Epithelial cell of proximal tubule (primary cell): ENCODE measurements at places on chromosomes 3 and 15.

GRCh38 chr3:153061938-153062528, 100.0 kb upstream of the RAP2B start:
- DNase-seq = no peak

DNA sequence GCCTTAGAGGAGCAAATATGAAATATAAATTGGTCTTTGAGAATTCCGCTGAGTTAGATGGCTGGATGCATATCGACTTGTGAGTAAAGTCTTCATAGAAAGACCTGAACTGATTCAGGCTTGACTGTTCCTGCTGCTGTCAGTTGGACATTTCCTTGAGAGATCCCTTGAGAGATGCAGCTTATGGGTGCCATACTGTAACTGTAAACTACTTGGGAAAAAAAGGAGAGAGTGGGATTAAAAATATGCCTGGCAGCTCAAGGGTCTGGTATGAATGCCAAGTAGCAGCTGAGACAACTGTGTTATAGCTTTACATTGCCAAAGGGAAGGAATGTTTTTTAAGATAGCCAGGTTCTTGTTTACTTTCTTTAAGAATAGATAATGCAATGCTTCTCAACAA, 926.6 kb downstream of the EPHA3 start:
- DNase-seq = no peak

- DNase-seq = no peak
These were observed 12.7 kb downstream of the TKT start for GRCh38 chr3:53243165-53243564.

- no peak for DNase-seq
These were observed 26.9 kb downstream of the GYG1 start for GRCh38 chr3:149018247-149018646.

DNA sequence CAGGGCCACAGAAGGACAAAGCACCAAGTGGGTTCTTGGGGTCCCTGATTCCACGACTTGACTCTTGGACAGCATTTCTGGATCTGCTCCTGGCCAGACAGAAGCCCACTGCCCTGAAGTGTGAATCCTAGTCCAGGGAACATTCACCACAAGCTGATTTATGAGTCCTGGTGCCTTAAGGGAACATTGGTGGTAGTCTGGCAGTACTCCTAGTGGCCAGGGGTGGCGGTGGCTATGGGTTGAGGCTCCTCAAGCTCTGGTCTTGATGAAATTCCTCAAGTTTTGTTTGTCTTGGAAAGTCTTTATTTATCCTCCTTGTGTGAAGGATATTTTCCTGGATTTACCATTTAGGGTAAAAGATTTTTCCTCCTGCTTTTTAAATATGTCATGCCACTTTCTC, 307.5 kb downstream of the PYDC2 start:
- DNase-seq = no peak

- DNase-seq = no peak
These were observed 59.6 kb downstream of the DNAH12 start for GRCh38 chr3:57484563-57484962.

- DNase-seq = no peak
These were observed 120.6 kb upstream of the EPHA3 start for GRCh38 chr3:88986834-88987233.

DNA sequence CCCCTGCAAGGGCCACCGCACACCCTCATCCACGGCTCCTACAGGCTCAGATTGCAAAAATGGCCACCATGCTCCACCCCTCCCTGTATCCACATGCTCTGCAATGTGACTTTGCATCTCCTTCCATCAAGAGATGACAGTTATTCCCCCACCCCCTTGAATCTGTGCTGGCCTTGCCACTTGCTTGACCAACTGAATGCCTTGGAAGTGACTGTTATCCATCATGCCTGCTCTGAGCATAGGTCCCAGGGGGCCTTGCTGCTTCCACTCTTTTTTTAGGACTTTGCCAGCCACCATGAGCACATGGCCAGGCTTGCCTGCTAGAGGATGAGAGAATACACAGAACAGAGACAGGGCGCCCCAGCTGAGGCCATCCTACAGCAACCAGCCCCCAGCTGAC, 13.6 kb downstream of the HAPLN3 start:
- DNase-seq = no peak

DNA sequence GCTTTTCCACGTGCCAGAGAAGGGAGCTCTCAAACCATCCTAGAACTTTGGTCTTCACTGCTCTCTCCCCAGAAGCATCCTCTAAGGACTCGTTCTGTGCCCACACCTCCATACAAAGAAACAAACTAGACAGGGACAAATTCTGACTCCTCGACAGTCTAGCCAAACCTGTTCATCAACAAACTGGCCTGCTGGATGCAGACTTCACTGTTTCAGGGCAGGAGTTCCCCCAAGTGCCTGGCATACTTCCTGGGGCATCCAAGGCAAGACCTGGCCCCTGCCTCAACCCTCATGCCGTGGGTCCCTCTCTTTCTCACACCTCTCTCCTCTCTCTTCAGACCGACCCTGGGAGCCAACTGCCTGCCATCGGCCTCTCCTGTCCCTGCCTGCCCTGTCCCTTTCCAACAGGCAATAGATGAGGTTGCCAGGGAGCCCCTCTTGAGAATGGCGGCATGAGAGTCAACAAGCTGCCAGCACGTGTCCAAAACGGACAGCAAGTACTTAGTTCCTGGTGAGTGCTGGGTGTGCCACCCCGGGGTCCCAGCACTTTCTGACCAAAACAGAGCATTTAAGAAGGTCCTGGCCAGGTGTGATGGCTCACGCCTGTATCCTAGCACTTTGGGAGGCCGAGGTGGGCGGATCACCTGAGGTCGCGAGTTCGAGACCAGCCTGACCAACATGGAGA, 79.1 kb upstream of the HES1 start:
- DNase-seq = no peak

GRCh38 chr3:78912687-78913086, 855.1 kb downstream of the ROBO1 start:
- no peak for DNase-seq

DNA sequence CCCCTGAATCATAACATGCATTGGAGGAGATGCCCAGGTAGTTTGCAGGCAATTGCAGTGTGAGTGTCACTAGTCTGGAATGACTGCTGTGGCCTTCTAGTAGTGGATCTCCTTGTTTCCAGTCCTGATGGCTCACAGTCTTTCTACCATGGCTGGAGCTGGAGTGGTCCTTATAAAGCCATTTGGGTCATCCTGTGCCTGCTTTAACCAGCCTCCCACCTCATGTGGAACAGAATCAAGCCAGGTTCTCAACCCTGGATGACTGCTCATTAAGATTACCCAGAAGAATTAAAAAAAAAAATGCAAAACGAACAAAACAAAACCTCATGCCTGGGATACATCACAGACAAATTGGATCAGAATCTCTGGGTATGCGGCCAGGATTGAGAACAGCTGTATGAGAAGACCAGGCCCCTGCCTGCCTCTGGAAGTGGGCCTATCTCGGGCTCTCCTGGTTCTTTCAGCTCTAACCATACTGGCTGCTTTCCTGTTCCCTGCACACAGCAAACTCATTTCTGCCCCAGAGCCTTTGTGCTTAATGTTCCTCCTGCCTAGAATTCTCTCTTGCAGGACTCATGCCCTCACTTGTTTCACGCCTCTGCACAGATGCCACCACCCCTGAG, 96.4 kb downstream of the ITPR1 start:
- DNase-seq = no peak

- no peak for DNase-seq
These were observed 40.7 kb downstream of the SNRK start for GRCh38 chr3:43326891-43327581.

- no peak for DNase-seq
These were observed 282.6 kb downstream of the FOXP1 start for GRCh38 chr3:71300951-71301393.
